ENCODE measurements at places on chromosomes 2 and 18. TPM values are rescaled to one million over a fixed set of nuclear protein-coding genes. Genes with fewer than 3 reads are reported as not detected.

The GNAL gene
- total RNA-seq: 3.9 TPM

The ZBTB7C gene
- total RNA-seq: 17.8 TPM

The HOXD4 gene
- 1.5 TPM for total RNA-seq

The RAB1A gene
- 86.9 TPM for total RNA-seq

The TCF23 gene
- total RNA-seq: not detected

The C2orf78 gene
- not detected for total RNA-seq

The DSG3 gene
- 32.3 TPM for total RNA-seq

The PNO1 gene
- 15.5 TPM for total RNA-seq

The UNC80 gene
- 1.3 TPM for total RNA-seq

The TBR1 gene
- not detected for total RNA-seq

The NEB gene
- 2,139 TPM for total RNA-seq
